ENCODE measurements at places on chromosomes 2 and 18.

DNA sequence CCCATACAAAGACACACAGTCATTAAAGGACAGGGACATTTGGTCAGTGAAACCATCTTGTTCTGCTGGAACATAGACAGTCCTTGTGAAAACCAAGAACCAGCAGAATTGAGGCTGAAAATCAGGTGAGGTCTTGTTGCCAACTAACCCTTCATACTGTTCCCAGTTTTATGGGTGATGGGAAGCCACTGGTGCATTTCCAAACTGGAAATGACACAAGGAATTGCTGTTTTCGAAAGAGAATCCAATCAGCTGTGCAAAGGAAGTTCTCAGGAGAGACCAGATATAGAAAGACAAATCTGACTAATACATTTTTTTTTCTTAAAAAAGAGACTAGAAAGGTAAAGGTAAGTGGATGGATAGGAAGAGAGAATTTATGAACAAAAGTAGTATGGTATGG lies 948.2 kb downstream of the TSN start:
- no peak for DNase-seq

- no peak for DNase-seq
These were observed 155.0 kb downstream of the SETBP1 start for GRCh38 chr18:44835703-44836102.

GRCh38 chr2:241637018-241637794 lies at the start of the genes ATG4B and THAP4:
Gene ATG4B, plus strand, starts transcription at chr2:241637693. Its CDS starts 22 bp downstream, at chr2:241637715.
Gene THAP4, minus strand, starts transcription at chr2:241637158. Its CDS starts 141 bp downstream, at chr2:241637017.
- DNase-seq = peak; percentile 86

- no peak for DNase-seq
These were observed 50.9 kb downstream of the CACNB4 start for GRCh38 chr2:152047824-152048471.

- DNase-seq = no peak
These were observed 41.4 kb downstream of the ZAP70 start for GRCh38 chr2:97754690-97755346.
